ENCODE measurements at places on chromosomes 6 and 20.

DNA sequence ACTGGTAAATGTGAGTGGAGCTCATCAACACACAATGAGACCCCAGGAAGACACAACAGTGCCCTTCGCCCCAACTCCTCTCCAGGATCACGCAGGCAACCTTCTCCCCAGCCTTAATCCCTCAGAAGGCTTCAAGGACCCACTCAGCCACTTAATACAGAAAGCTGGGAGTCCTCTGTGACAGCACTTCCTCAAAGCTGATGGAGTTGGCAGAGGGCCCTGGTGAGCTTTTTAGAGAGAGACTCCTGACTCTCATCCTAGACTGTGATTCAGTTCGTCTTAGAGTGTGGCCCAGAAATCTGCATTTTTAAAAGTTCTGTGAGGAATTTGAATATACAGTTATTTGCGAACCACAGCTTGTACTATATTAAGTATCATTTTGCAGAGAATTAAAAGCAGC is 187.7 kb downstream of the UST start:
- no peak for DNase-seq

- DNase-seq, result peak; percentile 51
Measured at GRCh38 chr6:7725849-7726415, at the start of gene BMP6. BMP6 (plus strand) TSS chr6:7726099; CDS start chr6:7726956, 857 bp downstream.

DNA sequence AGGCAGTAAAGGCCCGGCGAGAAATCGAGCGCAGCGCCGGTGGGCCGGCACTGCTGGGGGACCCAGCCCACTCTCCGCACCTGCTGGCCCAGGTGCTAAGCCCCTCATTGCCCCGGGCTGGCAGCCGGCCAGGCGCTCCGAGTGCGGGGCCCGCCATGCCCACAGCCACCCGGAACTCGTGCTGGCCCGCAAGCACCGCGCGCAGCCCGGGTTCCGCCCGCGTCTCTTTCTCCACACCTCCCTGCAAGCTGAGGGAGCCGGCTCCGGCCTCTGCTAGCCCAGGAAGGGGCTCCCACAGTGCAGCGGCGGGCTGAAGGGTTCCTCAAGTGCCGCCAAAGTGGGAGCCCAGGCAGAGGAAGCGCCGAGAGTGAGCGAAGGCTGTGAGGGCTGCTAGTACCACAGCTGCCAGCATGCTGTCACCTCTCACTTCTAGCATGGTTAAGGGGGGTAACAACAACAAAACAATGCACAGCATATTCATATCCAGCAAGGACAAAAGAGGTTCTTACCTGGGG is 11.3 kb upstream of the GMPR start:
- no peak for DNase-seq

DNA sequence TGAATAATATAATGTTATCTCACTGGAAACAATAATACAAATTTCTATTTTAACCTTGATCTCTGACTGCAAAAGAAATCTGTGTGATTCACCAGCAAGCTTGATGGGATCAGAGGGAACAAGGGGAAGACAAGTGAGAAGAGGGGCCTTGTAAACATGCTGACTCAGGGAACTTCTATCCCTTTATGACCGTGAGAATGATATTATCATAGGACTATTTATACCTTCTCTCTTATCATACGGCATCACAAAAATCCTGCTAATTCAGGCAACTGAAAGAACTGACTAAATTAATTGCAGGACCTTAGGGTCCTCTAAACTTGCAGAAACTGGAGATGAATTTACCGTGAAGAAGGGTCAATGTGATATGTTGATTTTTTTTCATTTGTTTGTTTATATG is 173.3 kb downstream of the PTPRK start:
- no peak for DNase-seq

- DNase-seq, result no peak
Measured at GRCh38 chr20:33345342-33345741, 56.0 kb downstream of the CDK5RAP1 start.

DNA sequence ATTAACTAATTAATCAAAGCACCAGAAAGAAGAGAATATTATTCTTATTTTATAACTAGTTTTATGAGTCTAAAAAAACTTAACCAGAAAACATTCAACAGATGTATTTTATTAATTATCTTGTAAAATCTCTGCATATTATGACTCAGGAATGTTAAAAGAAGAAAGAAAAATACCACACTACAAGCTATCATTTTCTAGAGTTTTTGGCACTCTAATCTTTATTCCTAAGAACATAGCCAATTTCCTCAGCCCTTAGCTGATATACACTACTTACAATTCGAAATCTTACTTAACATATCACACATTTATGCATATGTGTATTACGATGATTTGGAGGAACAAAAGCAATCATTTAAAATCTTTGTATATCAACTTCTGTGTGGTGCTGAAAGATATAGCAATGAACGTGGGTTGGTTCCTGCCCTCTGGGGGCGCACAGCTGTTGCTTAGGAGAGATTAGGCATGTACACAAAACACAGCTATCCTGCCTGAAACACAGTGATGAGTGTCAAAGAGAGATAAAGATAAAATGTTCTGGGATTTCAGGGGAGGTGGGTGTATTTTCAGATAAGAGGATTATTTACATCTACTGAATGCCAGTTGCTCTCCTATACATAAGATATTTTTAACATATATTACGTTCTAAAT is 404.5 kb downstream of the SYNE1 start:
- DNase-seq, result no peak

- DNase-seq, result no peak
Measured at GRCh38 chr6:24226541-24226940, 100.5 kb downstream of the NRSN1 start.
